ENCODE measurements at places on chromosomes 11 and 22. TPM values are rescaled to one million over a fixed set of nuclear protein-coding genes. Genes with fewer than 3 reads are reported as not detected.

GRCh38 chr11:70296681-70297080 is 26.2 kb downstream of the PPFIA1 start:
- no peak for DNase-seq

- DNase-seq, result no peak
These were observed 35.4 kb downstream of the SBF1 start for GRCh38 chr22:50439314-50439870.

DNA sequence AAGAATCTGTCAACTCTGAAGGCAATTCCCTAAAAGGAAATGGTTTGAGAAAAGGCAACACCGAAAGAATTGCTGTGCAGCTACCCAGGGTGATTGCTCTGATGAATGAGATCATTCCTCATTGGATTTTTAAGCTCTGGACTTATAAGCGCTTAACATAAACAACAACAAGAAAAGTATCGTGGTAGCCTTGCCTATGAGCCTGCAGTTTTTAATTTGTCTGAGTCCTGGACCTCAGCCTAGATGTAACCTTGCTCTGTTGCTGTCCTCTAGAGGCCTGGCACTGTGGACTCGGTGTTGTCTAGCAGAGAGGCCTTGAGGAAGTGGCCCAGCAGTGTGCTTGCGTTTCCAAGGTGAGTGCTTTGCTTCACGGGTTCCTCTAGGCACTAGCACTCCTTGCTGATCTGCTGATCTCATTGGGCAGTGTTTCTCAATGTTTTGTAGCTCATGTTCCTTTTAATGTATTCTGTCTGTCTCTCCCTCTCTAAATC is 20.4 kb downstream of the CCDC81 start:
- peak; percentile 20 for DNase-seq

DNA sequence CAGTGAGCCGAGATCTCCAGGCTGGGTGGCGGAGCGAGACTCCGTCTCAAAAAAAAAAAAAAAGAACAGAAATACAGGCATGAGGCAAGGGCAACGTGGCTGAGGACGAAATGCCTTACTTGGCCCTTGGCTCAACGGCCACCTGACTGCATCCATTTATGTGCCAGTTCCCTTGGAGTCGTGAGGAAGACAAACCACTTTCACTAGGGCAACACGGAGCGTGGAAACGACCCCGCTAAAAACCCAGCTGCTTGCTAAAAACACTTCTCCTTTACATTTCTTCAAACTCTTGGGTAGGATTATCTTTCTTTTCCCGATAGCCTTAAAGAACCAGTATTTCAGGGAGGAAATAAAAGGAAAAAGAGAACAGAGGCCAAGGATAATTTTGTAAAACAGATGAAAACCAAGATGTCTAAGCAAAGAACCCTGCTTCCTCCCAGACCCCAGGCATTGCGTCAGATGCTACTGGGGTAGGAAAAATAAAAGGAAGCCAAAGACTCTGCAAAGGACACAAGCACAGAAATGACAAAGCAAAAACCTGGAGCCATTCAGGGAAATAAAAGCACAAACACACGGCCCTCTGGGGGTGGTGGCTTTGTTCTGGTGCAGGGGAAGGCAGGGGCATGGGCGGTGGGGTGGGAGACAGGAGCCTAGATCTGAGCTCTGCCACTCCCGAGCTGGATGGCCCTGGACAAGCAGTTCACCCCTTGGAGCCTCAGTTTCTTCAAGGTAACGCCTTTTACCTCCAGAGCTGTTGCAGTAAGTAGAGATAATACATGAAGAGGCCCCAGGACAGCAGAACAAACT is 37.0 kb downstream of the PC start:
- no peak for DNase-seq

DNA sequence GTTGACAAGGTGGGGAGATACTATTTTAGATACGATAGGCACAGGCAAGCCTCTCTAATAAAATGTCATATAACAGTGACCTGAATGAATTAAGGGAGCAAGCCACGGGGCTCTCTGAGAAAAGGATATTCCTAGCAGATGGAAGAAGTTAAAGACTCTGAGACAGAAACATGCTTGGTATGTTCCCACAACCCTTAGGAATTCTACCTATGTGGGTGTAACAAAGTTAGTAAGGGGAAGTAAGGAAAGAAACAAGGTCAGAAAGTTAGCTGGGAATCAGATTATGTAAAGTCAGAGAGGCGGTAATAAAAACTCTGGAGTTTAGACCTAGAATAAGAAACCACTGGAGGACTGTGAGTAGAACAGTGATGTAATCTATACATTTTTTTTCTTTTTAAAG is 59.7 kb upstream of the GDPD4 start:
- DNase-seq, result no peak

DNA sequence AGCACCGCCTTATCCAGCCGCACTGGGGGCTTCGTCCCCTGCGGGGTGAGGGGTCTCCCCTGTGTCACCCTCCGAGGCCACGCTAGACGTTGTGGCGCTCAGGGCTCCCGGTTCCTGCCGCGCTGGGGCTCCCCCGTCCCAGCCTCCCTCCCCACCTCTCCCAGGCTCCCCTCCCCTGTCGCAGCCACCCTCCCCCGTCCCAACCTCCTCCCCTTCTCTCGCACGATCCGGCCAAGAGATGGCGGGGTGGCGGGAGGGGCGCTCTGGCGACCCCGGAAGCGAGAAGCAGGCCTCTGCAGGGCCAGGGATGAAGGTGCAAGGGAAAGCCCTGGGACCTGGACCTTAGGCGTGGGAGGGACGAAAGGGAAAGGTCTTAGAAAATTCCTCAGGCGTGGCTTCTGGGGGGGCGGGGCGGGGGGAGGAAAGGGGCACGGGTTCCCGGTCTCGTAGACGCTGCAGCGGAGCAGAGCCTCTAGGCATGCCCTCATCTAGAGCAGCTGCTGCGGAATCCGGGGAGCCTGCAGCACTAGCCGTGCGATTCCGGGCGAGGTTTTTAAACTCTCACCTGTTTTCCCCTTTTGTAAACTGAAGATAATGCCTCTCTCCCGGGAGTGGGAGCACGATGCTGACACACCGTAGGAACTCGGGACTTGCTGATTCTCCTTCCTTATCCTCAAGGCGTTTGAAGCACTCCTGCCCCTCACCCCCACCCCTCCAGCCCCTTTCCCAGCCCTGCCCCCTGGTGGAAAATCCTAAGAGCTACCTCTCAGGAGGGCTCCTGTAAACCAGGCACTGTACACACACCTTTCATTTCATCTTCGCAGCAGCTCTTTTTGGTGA is 14.4 kb downstream of the KCNJ5 start:
- peak; percentile 69 for DNase-seq

GRCh38 chr11:71080239-71081097 is 171.9 kb downstream of the SHANK2 start:
- peak; percentile 90 for DNase-seq

DNA sequence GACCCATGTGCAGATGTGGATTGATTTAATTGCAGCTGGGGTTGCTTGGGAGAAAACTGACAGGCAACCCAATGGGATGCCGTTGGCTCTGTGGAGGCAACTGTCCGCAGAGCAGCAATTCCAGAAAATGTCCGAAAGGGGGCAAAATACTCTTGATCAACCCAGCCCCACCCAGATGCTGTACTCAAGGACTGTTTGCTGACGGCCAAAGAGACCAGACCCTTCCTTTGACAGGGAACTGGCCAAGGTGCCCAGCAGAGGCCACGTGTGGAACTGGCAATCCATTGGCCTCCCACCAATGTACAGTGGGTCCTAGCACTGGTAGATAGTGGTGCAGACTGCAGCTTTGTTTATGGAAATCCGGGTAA is 29.7 kb upstream of the KCNA4 start:
- DNase-seq, result peak; percentile 52

DNA sequence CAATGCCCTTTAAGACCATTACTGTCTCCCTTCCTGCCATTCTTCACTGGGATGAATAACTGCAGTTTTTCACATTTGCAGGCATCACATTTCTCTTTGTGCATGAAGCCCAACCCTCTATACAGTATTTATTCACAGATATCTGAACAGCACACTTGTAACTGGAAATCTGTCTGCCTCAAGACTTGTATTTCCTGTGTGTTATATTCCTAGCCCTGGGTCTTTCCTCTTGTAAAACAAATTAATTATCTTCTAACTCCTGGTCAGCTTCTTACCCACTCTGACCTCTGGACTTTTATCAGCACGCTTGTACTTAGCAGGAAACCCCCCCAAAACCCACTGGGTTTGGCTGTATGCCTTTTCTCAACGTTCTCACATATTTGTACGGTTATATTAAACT is 2.0 kb downstream of the CSRP3 start:
- no peak for DNase-seq

DNA sequence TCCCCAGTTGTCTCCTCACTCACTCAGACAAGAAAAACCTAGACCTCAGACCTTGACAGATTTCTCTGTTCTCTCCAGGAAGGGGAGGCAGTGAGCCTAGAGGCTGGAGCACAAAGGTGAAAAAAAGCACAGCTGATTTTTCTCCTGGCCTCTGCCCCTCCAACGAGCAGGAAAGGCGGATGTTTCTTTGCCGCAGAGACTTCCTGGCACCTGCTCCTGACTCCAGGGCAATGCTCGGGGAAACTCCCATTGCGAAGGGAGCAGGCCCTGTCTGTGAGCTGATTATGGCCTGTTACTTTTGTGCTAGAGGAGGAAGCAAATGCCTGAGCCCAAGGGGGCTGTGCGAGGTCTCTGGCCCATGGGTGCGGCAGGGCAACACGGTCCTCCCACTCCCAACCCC is 25.4 kb downstream of the MS4A10 start:
- no peak for DNase-seq

DNA sequence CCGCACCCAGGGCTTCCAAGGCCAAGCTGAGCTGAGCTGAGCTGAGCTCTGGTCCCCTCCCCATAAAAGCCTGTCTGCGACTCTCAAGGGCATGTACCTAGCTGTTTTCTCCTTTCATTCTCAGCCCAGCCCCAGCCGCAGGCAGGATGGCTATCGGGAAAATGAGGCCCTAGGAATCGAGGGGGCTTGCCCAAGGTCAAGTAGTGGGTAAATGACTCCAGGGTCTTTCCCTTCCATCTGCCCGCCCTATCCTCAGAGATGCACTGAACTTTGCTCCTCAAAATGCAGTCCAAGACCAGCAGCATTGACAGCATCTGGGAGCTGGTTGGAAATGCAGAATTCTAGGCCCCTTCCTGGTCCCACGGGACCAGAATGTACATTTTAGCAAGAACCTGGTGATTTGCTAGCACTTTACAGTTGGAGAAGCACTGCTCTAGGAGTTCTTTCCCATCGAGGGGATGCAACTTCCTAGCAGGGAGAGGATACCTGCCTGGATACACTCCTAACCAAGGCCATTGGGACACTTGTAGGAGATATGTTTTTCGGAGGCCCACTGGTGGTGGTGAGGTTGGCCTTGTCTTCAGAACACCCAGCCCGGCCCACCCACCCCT is 43.2 kb upstream of the ACCSL start:
- DNase-seq, result no peak

DNA sequence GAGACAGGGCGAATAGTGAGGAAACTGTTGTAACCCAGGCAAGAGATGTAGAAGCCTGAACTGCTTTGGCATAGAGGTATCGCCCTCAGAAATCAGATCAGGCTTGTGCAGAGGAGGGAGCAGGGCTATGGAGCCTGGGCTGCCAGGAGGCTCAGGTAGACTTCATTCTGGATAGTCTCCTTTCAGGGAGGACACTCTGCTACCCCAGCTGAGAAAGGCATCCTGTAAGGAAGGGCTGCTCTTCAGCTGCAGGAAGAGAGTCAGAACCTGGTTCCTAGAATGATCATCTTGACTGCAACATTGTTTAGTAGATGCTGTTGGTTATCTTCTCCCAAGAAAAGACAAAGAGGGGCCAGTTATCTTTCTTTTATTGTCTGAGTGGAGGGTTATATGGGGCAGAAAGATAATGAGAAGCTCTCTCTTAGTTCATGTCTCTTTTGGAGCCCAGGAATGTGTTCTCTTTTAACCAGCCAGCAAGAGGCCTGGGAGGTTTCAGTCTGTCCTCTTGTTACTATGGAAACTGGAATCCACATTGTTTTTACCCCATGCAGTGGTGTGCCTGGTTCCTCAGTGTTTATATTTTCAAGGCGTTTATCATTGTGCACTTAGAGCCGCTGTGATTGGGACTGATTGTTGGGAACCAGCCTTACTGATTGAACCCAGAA is 95.7 kb downstream of the STIM1 start:
- no peak for DNase-seq

- DNase-seq, result no peak
These were observed 41.7 kb downstream of the MICAL3 start for GRCh38 chr22:17982572-17983141.

DNA sequence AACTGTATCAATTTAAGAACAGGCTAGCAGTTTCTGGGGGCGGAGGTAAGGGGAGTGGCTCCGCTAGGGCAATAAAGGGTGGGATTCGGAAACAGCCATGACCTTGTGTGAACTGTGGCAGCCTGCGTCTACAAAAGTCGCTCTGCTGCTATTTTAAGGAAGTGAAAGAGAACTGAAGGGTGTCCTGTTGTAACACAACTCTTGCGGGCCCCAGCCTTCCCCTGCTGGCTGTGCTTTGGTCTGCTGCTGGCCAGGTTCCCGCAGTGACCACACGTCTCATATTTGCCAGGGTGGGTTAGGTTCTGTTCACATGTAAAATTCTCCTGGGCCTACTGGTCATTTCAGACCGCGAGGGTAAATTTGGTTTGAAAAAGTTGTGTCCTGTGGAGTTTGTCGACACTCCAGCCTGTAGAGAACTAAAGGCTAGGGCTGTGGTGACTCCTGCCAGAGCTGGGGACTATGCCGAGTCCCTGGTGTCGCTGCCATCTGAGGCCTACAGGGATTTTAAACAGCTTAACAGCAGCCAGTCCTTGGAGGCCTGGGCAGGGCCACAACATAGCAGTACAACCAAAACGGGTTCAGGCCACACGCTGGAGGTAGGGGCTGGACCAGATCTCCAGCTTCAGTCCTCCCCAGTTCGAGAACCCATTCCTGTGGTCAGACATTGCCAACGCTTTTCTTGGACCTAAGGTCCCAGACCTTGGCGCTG is 1.1 kb upstream of the PPFIBP2 start:
- peak; percentile 18 for DNase-seq

DNA sequence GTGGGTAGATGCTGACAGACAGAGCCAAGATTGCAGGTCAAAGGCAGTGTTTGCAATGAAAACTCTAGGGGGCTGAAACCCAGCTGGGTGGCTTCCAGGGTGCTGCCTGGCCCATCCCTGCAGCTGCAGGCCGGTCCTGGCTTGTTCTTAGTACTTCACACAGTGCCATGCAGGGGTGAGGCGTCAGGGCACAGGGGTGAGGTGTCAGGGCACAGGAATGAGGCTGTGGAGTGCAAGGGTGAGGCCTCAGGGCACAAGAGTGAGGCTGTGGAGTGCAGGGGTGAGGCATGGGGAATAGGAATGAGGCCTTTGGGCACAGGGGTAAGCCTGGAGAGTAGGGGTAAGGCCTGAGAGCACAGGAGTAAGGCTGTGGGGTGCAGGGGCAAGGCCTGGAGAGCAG is 337.6 kb downstream of the TBC1D22A start:
- no peak for DNase-seq

The CEND1 gene
- total RNA-seq, result 2.0 TPM

The CYB5R2 gene
- total RNA-seq, result 40.3 TPM

The DBX1 gene
- 0.14 TPM for total RNA-seq

The OR51I1 gene
- not detected for total RNA-seq

The MAP6 gene
- 0.27 TPM for total RNA-seq

The TMEM45B gene
- 0.59 TPM for total RNA-seq
